ENCODE measurements at places on chromosomes 12 and 14.

DNA sequence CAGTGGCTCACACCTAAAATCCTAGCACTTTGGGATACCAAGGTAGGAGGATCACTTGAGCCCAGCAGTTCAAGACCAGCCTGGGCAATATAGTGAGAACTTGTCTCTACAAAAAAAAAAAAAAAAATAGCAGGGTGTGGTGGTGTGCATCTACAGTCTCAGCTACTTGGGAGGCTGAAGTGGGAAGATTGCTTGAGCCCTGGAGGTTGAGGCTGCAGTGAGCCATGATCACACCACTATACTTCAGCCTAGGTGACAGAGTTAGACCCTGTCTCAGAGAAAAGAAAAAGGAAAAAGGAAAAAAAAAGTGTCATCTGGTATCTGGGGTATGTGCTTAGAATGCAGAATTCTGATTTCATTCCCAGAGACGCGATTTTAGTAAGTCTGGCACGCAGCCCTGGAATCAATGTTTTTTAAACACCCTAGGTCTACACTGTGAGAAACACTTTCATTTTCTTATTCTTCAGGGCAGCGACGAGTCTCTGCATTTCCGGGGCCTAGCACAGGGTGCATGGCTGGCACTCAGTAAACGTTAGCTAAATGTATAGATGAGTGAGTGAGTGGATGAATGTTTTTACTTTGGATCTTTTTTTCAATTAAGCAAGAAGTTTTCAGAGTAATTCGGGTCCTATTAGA is 243.8 kb upstream of the PWP1 start:
- no peak for DNase-seq

GRCh38 chr14:31705731-31706130 is 144.5 kb downstream of the NUBPL start:
- DNase-seq: no peak

DNA sequence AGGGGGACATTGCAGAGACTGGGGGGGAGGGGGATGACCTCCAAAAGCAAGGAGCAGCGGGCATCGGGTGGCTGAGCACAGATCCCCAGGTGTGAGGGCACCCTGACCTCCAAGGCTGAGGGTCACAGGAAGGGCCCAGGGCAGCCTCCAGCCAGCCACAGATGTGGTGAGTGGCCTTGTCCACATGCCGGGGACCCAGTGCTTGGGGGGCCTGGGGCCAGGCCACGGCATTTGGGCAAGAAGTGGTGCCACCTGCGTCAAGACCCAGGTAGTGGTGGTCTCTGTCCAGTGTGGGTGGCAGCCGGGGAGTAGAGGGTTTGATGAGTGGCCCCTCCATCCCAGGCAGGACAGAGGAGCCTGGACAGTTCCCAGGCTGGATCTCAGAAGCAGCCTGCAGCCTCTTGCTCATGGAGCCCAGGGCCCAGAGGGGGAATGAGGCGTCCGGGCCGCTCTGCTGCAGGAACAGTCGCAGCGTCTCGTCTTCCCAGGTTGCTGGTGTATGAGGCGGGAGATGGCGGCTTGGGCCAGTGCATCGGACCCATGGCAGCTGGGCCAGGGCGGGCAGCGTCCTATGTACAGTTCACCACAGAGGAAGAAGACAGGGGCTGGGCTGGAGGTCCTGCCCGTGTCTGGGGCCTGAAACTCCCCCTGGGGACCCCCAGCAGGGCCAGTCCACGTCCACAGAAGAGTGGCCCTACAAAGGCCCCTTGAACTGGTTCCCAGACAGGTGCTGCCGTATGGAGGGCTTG is 33.5 kb downstream of the CCNK start:
- no peak for DNase-seq

DNA sequence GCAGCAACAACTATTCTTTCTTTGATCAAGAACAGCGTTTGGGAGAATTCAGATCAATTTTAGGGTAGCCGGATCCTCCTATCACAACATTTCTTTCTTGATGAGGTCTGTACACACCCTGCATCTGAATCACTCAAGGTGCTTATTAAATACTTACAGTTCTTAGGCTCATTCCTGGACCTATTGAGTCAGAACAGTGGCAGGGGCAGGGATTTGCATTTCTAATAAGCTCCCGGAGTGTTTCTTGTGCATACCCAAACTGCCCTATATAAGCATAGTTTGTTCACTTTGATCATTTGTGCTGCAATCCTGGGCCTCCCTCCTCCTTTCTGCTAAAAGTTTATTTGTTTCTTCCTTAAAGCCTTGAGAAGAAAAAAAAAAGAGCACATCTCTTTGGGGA is 80.5 kb upstream of the RPH3A start:
- DNase-seq: no peak

GRCh38 chr14:100748403-100748802 is 21.7 kb downstream of the DLK1 start:
- no peak for DNase-seq

GRCh38 chr12:79012636-79013035 is 148.1 kb downstream of the SYT1 start:
- no peak for DNase-seq

- peak; percentile 39 for DNase-seq
Measured at GRCh38 chr14:75303381-75303789, 24.8 kb downstream of the FOS start.

All from stimulated activated naive CD8-positive, alpha-beta T cell treated with anti-CD3 and anti-CD28 coated beads, Interleukin-15, amount 100 ng/mL, for 72 hours (primary cell).